ENCODE measurements at places on chromosomes 6 and 20. TPM values are rescaled to one million over a fixed set of nuclear protein-coding genes. Genes with fewer than 3 reads are reported as not detected.

DNA sequence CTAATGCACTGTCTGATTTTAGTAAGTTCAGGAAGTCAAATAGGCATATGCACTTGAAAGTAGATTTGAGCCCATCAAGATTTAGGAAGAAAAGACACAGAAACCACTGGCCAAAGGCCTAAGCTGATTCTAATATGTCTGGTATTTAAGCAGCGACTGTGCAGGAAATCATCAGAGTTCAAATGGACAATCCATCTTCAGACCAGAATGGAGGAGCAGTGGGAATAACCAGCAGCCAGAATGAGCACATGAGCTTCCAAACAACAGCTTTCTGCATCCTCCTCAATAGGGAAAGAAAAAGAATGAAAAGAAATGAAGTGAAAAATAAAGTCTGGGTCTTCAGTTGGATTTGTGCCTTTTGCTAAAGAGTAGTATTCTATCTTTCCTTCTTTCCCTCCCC, 50.6 kb downstream of the SOD2 start:
- DNase-seq = no peak

CST9L gene
- not detected for total RNA-seq

BAG2 gene
- total RNA-seq = 9.5 TPM

DNA sequence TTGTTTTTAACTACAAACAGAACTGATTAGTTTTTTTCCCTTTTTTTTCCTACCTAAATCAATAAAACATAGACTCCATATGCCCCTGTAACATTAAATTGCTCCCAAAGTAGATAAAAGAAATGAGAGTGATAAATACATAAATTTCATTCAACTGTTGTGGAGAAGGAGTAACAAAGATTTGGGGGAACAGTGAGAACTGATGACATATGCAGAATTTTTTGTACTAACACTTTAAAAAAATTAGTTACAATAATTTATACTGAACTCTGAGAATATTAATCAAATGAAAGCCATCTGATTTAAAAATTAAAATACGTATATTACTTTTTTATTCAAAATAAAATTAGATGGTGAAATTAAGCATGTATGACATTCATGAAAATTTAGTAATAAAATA, 195.7 kb downstream of the COL19A1 start:
- no peak for DNase-seq

- DNase-seq = no peak
Measured at GRCh38 chr6:85465762-85466161, 15.9 kb downstream of the NT5E start.

- DNase-seq = no peak
Measured at GRCh38 chr6:93183531-93183972, 235.8 kb downstream of the EPHA7 start.

DNA sequence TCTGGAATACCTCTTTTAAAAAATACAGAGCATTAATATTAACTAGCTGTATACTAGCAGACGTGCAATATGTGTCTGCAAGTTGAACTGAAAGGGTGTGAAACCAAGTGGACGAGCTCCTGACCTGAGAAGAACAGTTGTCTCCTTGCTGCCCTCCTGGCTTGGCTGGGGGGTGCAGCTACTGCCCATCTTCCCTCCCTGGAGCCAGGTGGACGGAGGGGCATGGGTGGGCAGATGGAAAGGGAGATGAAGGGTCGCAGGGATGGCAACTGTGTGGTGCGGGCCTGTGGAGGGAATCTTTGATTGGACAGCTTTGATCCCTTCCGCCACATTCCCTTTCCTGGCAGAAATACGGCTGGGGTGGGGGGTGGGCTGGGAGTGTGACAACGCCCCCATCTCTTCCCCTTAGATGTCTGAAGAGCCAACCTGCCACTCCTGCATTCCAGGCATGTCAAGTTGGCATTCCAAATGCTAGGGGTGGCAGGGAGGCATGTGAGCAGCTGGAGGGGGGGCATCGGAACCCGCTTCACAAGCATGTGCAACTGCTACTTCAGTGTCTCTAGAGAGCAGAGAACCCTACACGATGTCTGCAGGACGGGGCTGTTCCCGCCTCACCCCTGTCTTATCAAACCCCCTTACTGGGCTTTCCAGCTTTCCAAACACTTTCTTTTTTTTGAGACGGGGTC, 37.3 kb downstream of the SRSF3 start:
- no peak for DNase-seq

- DNase-seq = no peak
Measured at GRCh38 chr20:55353206-55353605, 652.1 kb downstream of the CBLN4 start.

GRCh38 chr6:28003059-28003458, 46.0 kb downstream of the OR2B6 start:
- no peak for DNase-seq

GRCh38 chr6:32318501-32318900, 53.2 kb downstream of the TSBP1 start:
- no peak for DNase-seq

GRCh38 chr20:11376998-11377397, 540.7 kb upstream of the BTBD3 start:
- no peak for DNase-seq

PRSS16 gene
- total RNA-seq = 16.5 TPM

Measured in Caco-2 (cell line).